ENCODE measurements at places on chromosomes 16 and 17.

- DNase-seq, result no peak
Measured at GRCh38 chr16:85917959-85918358, 19.0 kb downstream of the IRF8 start.

- no peak for DNase-seq
Measured at GRCh38 chr16:17831330-17831729, 360.6 kb upstream of the XYLT1 start.

DNA sequence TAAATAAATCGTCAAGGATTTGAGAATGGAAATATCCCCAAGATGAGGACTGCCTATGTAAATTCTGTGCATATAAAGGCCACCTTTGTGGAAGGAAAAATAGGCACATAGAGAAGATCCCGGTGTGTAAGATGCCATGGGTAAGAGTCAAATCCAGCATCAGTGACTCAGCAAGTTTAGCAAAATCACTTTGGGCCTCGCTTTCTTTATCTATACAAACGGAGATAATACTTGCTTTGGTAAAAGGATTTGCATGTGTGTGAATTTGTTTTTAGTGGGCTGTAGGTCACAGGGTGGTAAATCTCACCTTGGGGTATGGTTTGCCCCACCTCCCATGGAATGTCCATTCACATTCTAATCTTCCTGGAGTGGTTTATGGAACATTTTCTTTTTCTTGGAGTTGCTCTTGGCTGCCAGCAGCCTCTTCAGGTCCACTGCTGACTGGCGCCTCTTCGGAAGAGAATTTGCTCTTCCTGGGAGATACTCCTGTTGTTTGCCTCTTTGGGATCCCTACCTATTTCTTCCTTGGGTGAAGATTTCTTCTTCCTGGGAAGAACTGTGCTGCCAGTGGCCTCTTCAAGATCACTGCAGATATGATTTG is 587.6 kb downstream of the CDH11 start:
- no peak for DNase-seq

- no peak for DNase-seq
Measured at GRCh38 chr16:87350681-87351319, 32.8 kb downstream of the FBXO31 start.

DNA sequence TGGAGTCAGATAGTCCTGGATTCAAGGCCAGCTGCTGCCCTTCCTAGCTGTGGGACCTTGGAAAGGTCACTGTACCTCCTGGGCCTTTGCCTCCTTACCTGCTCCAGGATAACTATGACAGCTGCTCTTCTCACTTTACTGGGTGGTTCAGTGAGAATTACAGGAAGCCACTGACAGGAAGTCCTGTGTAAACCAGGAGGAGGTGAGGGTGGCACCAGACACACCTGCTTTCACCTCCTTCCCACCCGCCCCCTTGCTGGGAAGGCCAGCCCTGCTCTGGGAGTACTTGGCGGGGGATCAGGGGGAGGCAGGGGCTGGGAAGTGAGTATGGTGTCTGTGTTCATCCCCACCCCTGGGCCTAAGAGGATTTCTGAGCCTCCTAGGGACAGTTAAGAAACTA is 42.6 kb downstream of the CPNE2 start:
- no peak for DNase-seq

DNA sequence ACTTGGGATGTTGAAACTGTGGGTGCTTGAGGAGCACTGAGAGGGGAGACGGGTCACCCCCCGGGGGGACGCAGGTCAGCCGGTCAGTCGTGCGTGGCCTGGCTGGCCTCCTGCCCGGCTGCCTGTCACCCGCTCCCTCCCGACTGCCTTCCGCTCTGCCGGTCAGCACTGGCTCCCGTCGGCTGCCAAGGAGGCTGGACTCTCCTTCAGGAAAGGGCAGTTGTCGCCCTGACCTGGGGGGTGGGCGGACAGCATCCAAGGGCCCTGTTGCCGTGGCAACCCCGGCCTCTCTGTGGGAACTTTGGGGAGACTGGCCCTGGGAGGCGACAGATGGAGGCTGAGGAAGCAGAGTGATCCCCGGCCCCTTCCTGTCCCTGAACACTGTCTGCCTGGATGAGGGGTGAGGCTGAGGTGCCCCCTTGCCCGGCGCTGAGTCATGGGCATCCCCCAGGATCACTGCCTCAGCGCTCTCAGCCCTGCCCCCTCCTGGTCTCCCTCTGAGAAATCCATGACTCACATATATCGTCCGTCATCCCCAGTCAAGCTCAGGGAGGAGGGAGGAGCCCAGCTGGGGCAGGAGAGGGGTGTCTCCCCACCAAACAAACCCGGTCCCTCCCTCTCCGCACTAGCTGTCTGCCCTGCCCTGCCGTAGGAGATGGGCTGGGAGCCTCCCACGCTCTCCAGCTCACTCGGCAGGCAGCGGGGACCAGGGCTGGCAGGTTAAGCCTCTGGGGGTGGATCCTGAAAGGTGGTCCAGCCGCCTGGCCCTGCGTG is at the start of gene ADGRG1:
Gene ADGRG1, plus strand, starts transcription at position 623 of the 774 bp plus-strand sequence. CDS start 21,658 bp downstream, outside the sequence.
- peak; percentile 40 for DNase-seq

GRCh38 chr16:4868026-4868425 is 20.7 kb downstream of the UBN1 start:
- no peak for DNase-seq

- DNase-seq, result no peak
Measured at GRCh38 chr16:54280751-54281150, 5.8 kb downstream of the IRX3 start.

DNA sequence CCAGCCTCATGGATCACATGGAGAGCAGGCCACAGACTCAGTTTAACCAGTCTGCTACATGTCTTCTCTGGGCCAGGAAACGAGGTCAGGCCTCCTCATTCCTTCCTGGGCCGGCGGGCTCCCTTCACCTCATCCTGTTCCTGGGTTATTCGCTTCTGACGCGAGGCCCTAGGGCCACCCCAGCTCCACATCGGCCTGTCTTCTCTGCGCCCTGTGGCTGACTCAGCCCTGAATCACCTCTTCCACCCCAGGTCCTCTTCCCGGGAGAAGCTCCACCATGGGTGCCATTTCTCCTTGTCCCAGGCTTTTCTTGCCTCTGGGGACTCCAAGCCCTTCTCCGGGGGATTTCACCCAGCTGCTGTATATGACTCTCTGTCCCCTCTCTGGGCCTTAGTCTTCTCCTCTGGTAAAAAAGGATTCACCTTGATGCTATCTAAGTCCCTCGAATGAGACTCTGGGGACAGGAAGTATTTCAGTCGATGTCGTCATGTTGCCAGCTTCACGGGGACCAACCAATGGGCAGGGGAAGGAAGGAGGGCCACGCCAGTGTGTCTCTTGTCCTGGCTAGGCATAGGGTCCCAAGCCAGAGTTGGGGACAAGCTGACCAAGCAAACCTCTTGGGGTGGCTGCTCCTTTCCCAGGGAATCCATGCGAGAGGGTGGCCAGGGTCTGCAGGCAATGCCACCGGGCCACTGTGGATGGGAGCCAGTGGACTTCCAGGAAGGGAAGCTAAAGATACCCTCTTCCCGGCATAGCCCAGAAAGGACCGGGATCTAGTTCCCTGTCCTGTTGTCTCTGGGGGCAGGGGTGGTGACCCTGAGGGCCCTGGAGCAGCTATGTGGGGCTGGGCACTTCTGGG is 58.7 kb downstream of the SOCS3 start:
- no peak for DNase-seq

GRCh38 chr17:8155996-8156245 is 3.7 kb upstream of the PER1 start:
- no peak for DNase-seq

- DNase-seq, result peak; percentile 9
Measured at GRCh38 chr17:57747221-57748017, 2.3 kb upstream of the CCDC182 start.

- no peak for DNase-seq
Measured at GRCh38 chr17:42772945-42773289, 332 bp upstream of the VPS25 start.

GRCh38 chr17:28407130-28407973 is 1.3 kb upstream of the SLC46A1 start:
- DNase-seq, result no peak

- no peak for DNase-seq
Measured at GRCh38 chr16:80092681-80093080, 448.1 kb upstream of the DYNLRB2 start.

GRCh38 chr16:57536306-57537193 is at the start of gene CCDC102A:
CCDC102A (minus strand) TSS chr16:57536571; CDS start chr16:57529177, 7,394 bp downstream.
- no peak for DNase-seq

- no peak for DNase-seq
Measured at GRCh38 chr17:49365667-49366066, 3.6 kb upstream of the ZNF652 start.

- no peak for DNase-seq
Measured at GRCh38 chr17:72887917-72888316, 204.6 kb downstream of the SLC39A11 start.

- DNase-seq, result no peak
Measured at GRCh38 chr17:55624772-55625433, 97.8 kb downstream of the TMEM100 start.

- DNase-seq, result no peak
Measured at GRCh38 chr17:68205808-68206720, 41.8 kb upstream of the AMZ2 start.

DNA sequence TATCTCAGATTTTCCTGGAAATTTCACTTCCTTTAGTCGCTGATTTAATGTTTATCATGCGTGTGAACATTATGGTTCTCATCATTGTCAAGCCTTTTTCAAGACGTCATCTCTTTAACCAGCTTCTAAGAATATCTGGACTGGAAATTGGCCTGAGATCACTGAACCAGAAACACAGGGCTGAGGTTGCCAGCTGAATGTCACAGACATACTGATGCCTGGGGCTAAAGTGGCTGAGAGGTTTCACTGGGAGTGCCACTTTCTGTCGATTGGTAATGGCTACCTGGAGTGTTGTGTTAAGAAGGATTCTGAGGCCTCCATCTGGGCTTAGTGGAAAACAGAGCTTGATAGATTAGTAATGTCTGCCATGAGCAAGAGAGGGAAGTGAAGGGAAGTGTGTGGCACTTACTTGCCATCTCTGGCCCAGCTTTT is 54.2 kb downstream of the CRISPLD2 start:
- no peak for DNase-seq

DNA sequence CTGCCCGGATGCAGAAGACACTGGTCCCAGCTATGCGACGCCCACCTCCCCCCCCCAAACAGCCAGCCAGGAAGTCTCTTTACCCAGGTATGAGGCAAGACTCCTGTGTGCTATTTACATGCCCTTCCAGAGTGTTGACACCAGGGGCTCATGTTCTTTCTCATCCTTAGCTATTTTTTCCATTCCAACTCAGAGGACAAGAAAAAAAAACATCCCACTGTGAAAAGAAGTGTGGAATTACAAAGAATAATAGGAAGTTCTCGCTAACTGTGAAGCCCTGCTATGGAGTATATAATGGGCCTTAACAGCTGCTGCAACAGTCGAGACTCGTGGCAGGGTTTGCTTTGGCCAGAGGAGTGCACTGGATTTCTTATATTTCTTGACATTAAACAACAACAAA is 584.9 kb downstream of the CDH13 start:
- DNase-seq, result no peak

GRCh38 chr16:27313422-27314160 is at the start of gene IL4R:
IL4R (plus strand) TSS chr16:27313974; CDS start chr16:27340204, 26,230 bp downstream.
- DNase-seq, result peak; percentile 52

GRCh38 chr17:18185832-18186626 is 2.4 kb downstream of the ALKBH5 start:
- no peak for DNase-seq

GRCh38 chr17:61338874-61339478 is 60.7 kb upstream of the TBX2 start:
- DNase-seq, result no peak

- no peak for DNase-seq
Measured at GRCh38 chr17:45990886-45991285, 8.2 kb upstream of the STH start.

GRCh38 chr17:38324772-38325171 is 19.0 kb downstream of the GPR179 start:
- no peak for DNase-seq

- DNase-seq, result no peak
Measured at GRCh38 chr16:1909561-1910231, 8.5 kb downstream of the HS3ST6 start.

DNA sequence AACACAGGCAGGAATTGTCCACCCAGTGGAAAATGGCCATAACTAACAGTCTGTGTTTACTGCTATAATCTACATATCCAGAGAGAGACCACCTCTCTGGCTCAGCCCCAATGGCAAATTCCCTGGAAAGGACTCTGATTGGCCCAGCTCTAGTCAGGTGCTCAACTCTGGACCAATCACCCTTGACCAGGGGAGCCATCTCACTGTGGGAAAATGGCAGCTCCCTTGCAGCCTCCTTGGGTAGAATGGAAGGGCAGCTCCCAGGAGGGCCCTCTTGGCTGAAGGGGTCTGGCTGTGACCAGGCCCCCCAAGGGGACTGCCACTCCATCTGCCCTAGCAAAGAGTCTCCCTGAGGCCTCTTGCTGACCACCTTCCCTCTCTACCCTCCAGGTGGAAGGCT is 3.1 kb downstream of the ALOX15B start:
- DNase-seq, result no peak

- DNase-seq, result peak; percentile 12
Measured at GRCh38 chr17:32445074-32445415, 735 bp downstream of the PSMD11 start.

DNA sequence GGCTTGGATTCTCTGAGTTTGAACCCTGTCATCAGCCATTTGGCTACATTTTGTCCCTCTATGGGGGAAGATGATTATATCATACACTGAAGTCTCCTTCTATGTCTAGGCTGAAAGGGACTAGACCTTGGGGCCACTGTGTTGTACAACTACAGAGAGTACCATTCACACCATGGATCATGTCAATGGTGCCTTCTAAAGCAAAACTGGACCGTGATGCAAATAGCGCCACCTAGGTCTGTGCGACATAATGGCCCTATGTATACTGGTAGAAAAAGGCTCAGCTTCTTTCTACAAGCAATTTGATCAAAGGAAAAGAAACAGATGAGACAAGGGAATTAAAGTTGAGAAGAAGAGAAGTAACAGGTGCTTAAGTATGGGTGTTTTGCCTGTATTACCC is 100.7 kb downstream of the LYRM1 start:
- no peak for DNase-seq

DNA sequence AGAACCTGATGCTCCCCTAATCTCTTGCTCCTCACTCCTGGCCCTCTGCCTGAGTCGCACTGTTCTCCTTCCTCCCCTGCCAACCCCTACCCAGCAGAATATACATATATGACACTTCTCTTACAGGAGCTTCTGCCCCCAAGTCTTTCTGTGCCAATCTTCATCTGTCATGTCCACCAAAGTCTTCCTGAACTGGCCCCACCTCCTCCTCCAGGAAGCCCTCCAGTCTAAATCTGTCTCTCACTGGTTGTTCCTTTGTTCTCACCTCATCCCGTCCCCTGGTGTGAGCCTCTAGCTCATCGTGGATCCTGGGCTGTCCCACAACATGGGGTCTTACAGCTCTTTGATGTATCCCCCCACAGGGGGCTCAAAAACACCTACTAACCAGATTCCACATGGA is 8.3 kb downstream of the CRHR1 start:
- DNase-seq, result no peak
